Upper lobe of right lung (tissue), 1 donor: ENCODE measurements at places on chromosomes 1 and 21. TPM values are rescaled to one million over a fixed set of nuclear protein-coding genes. Genes with fewer than 3 reads are reported as not detected.

DNA sequence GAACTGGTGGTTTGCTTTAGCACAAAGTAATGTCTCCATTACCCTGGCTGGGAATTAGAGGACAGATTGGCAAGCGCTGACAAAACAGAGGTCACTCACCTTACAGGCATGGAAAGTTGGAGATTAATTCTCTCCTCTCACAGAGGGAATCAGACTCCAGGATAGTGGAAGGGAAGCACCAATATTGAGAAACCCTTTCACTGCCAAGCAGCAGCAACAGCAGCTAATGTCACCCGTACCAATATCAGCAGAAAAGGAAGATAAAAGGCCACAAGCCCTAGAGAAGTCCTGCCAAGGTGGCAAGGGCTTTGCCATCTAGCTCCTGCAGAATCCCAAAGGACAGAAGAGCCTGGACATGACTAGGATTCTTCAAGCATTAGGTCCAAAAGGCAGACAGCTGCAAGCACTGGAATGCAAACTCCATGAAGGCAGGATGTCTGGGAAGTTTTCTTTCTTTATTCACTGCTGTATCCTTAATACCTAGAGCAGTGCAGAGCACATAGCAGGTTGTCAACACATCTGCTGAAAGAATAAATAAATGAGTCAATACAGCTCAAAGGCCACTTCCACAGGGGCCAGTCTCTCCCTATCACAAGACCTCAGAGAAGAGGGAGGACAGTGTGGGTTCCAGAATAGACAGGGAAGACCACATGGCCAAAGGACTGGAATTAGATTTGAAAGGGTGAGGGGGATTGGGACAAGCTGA is 57.2 kb downstream of the ERI3 start:
- no peak for DNase-seq

DNA sequence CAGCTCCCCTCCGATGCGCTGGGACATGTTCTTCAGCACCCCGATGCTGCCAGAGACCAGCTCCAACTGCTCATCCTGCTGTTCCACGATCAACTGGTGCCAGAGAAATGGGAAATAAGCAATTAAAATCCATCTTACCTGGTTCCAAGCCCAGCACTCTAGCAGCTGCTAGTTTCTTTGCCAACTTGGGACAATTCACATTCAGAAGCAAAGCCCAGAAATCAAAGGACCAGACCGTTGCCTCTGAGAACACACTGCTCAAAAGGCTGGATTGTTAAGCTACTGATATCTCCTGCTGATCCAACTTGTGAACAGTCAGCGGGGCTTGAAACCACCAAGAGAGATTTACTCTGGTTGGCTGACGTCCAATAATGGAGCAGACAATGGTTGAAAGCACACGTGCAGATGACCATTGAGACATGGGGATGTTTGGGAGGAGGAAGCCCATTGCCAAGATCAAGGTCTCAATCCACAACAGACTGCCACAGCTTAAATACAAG is 34.4 kb downstream of the STX6 start:
- DNase-seq: no peak

- no peak for DNase-seq
Observed at GRCh38 chr21:35504951-35505466, 455.9 kb upstream of the RUNX1 start.

- DNase-seq: no peak
Observed at GRCh38 chr1:183516725-183517124, 44.4 kb downstream of the SMG7 start.

- DNase-seq: no peak
Observed at GRCh38 chr1:1862905-1863547, 27.9 kb downstream of the GNB1 start.

- DNase-seq: no peak
Observed at GRCh38 chr1:45840704-45841103, 37.3 kb downstream of the MAST2 start.

The IGSF21 gene
- total RNA-seq: 3.2 TPM

The GLMN gene
- total RNA-seq: 5.8 TPM

The DISP1 gene
- 22.9 TPM for total RNA-seq
